Mammary epithelial cell (primary cell): ENCODE measurements at places on chromosomes 3 and 15. TPM values are rescaled to one million over a fixed set of nuclear protein-coding genes. Genes with fewer than 3 reads are reported as not detected.

OCA2 gene
- 0.33 TPM for total RNA-seq

GRCh38 chr15:41950489-41950888 lies 21.9 kb downstream of the EHD4 start:
- DNase-seq = no peak

GRCh38 chr15:92666780-92667179 lies 11.2 kb upstream of the FAM174B start:
- DNase-seq = no peak

DNA sequence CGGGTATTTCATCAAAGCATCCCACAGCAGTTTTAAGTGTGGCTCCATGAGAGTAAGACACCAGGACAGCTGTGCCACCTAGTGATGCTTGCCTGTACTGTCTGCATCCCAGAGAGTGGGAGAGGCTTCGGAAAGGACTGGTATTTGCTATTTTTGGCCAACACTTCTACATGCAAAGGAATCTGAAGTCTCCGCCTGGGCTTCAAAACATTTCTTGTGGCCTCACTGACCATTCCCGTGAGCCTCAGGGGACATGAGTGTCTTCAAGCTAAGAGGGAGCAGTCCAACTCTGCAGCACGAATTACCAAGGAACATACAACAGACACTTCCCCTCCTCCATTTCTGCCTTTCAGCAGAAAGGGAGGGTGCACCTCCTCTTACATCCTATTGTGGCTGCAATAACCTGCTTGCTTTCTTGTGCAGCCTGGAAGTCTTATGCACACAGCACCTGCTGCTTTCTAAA lies 177.5 kb downstream of the RORA start:
- peak; percentile 12 for DNase-seq
